ENCODE measurements at places on chromosomes 3 and 15. TPM values are rescaled to one million over a fixed set of nuclear protein-coding genes. Genes with fewer than 3 reads are reported as not detected.

DNA sequence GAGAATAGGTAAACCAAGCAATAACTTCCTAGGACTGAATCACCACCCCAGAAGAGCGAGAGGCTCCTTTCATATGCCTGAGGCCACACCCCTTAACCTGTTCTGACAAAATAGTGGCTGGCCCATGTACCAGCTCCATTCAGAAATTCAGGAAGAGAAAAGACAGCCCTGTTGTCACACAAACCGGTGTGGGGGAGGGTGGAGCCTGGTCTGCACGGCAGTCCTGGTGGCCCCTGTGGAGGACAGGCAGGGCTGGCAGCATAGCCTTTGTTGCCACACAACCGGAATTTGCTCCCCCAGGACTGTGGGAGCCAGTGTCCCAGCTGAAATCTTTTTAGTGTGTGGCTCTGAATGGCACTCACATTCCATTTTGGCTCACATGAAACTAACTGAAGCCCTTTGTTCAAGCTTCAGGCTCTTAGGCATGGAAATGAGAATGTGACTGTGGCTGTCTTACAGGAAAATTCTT is 23.8 kb downstream of the RLBP1 start:
- no peak for DNase-seq

TMEM212 gene
- total RNA-seq = not detected

GRCh38 chr15:41501931-41502794 is 8.5 kb downstream of the ITPKA start:
- DNase-seq = no peak

GRCh38 chr3:89783341-89783927 is 676.0 kb downstream of the EPHA3 start:
- no peak for DNase-seq

GRCh38 chr3:76715426-76715825 is 324.5 kb upstream of the ROBO2 start:
- DNase-seq = no peak

GRCh38 chr3:147369661-147370123 is 36.7 kb downstream of the ZIC4 start:
- DNase-seq = peak; percentile 45

TM4SF4 gene
- total RNA-seq = not detected

SCAMP2 gene
- 117 TPM for total RNA-seq

RASGRF1 gene
- total RNA-seq = not detected

GUCA1C gene
- total RNA-seq = not detected

GRCh38 chr15:94538280-94538679 is 306.9 kb downstream of the MCTP2 start:
- no peak for DNase-seq

GOLGA6B gene
- not detected for total RNA-seq
